Body of pancreas (tissue), 4 donors: ENCODE measurements at places on chromosomes 13 and 19. TPM values are rescaled to one million over a fixed set of nuclear protein-coding genes. Genes with fewer than 3 reads are reported as not detected.

DNA sequence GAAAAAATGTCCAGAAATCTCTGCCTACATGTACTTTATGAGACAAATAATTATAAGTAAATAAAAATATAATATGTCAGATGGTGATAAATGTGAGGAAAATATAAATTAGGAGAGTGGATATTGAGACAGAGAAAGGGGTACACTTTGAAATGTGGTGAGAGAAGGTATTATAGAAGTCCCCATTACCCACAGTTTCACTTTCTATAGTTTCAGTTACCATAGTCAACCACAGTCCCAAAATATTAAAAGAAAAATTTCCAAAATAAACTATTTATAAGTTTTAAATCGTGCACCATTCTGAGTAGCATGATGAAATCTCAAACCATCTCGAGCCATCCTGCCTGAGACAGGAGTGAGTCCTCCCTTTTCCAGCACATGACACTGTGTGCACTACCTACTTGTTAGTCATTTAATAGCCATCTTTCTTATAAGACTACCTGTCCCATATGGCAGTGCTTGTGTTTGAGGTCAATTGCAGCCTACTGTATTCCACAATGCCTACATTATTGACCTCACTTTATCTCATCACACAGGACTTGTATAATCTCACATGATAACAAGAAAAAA, 653.7 kb downstream of the DACH1 start:
- no peaks in the 10 kb centered on the region for H3K36me3 ChIP-seq
- H3K27ac ChIP-seq, result no peak overlapping the region
- H3K27me3 ChIP-seq, result no peaks in the 10 kb centered on the region
- no peaks in the 10 kb centered on the region for H3K4me1 ChIP-seq
- no peak overlapping the region for H3K4me3 ChIP-seq

- no peak for DNase-seq
- H3K27ac ChIP-seq, result no peak overlapping the region
- H3K4me1 ChIP-seq, result no peaks in the 10 kb centered on the region
- H3K4me3 ChIP-seq, result no peak overlapping the region
Measured at GRCh38 chr19:40358773-40359172, 10.3 kb downstream of the PLD3 start.

- DNase-seq, result no peak
- H3K4me3 ChIP-seq, result no peak overlapping the region
Measured at GRCh38 chr13:45331692-45332035, 9.3 kb downstream of the TPT1 start.

- no peaks in the 10 kb centered on the region for H3K36me3 ChIP-seq
- H3K4me3 ChIP-seq, result no peak overlapping the region
- H3K27ac ChIP-seq, result no peak overlapping the region
- no peaks in the 10 kb centered on the region for H3K27me3 ChIP-seq
- DNase-seq, result no peak
Measured at GRCh38 chr13:72700509-72700908, 26.9 kb downstream of the MZT1 start.

DNA sequence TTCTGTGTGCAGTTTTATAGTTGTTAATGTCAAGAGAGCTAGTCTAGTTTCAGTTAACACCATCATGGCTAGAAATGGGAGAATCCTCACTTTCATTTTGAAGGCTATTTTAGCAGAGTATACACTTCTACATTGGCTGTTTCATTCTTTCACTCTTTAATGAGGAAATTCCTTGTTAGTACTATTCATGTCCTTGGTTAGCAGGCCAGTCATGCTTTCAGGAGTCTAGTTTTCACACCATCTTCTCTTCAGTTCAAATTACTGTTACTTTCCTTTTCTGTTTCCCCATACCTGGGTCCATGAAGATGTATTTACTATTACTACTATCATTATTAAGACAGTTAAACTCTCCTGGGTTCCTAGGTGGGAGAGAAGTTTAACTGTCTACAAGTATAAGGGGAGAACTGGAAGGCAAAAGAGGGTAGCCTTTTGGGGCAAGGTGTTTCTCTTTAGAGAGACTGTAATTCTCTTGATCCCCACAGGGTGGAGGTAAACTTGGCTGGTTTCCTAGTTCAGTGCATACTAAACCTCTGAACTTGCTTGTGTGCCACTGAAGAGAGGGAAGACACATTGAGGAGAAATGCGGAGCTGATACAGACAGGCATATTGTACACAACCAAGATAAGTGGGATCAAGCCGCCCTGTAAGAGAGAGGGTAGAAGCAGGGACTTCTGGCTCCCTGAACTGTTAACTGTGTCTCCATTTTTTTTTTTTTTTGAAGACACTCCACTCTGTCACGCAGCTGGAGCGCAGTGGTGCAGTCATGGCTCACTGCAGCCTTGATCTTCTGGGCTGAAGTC, 41.3 kb upstream of the IGFL4 start:
- H3K4me1 ChIP-seq, result peaks cover 6% of the 10 kb centered on the region
- H3K36me3 ChIP-seq, result no peaks in the 10 kb centered on the region
- H3K4me3 ChIP-seq, result no peak overlapping the region
- DNase-seq, result peak; percentile 43

- no peaks in the 10 kb centered on the region for H3K4me1 ChIP-seq
- H3K27me3 ChIP-seq, result no peaks in the 10 kb centered on the region
- no peak for DNase-seq
- peaks cover 14% of the 10 kb centered on the region for H3K36me3 ChIP-seq
- H3K4me3 ChIP-seq, result no peak overlapping the region
Measured at GRCh38 chr19:16433986-16434385, 37.8 kb downstream of the EPS15L1 start.

Gene CPB2
- total RNA-seq, result 1.8 TPM

GRCh38 chr19:14381689-14382474, 638 bp downstream of the ADGRE5 start:
- H3K36me3 ChIP-seq, result no peaks in the 10 kb centered on the region
- H3K27ac ChIP-seq, result peak overlapping the region; percentile 81
- no peaks in the 10 kb centered on the region for H3K27me3 ChIP-seq
- H3K4me3 ChIP-seq, result peak overlapping the region; percentile 95
- peaks cover 36% of the 10 kb centered on the region for H3K4me1 ChIP-seq

- DNase-seq, result no peak
- no peaks in the 10 kb centered on the region for H3K36me3 ChIP-seq
- H3K4me1 ChIP-seq, result peaks cover 48% of the 10 kb centered on the region
- no peaks in the 10 kb centered on the region for H3K27me3 ChIP-seq
- no peak overlapping the region for H3K27ac ChIP-seq
Measured at GRCh38 chr19:33296488-33296971, 5.8 kb downstream of the CEBPA start.

GRCh38 chr13:98055623-98056022, 87.3 kb upstream of the FARP1 start:
- no peaks in the 10 kb centered on the region for H3K36me3 ChIP-seq
- no peak for DNase-seq
- no peaks in the 10 kb centered on the region for H3K4me1 ChIP-seq
- no peak overlapping the region for H3K4me3 ChIP-seq

GRCh38 chr13:39571502-39572092, 31.4 kb downstream of the LHFPL6 start:
- H3K4me1 ChIP-seq, result no peaks in the 10 kb centered on the region
- no peak overlapping the region for H3K4me3 ChIP-seq
- no peak for DNase-seq
- H3K27me3 ChIP-seq, result no peaks in the 10 kb centered on the region
- no peak overlapping the region for H3K27ac ChIP-seq
- no peaks in the 10 kb centered on the region for H3K36me3 ChIP-seq
